ENCODE measurements at places on chromosomes 6 and 20.

GRCh38 chr6:26158581-26159356 lies 71.5 kb downstream of the HFE start:
- no peak for DNase-seq

DNA sequence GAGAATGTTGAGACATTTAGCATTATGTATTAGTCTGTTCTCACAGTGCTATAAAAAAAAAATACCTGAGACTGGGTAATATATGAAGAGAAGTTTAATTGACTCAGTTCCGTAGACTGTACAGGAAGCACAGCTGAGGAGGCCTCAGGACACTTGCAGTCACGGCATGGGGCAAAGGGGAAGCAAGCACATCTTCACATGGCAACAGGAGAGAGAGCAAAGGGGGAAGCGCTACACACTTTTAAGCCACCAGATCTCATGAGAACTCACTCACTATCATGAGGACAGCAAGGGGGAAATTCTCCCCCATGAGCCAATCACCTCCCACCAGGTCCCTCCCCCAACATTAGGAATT lies 26.8 kb upstream of the TFAP2A start:
- DNase-seq: no peak

DNA sequence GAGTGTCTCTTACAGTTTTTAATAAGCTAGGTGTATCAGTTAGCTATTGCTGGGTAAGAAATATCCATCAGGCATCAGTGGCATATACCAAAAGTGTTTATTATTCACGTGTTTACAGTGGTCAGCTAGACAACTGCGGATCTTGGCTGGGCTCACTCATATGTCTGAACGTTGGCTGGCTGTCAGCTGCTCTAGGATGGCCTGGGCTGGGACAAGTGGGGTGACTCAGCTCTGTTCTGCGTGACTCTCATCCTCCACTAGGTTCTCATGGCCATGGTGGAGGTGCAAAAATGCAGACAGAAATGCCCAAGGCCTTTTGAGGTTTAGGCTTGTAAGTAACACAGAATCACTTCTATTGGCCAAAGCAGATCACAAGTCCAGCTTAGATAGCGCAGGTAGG lies 22.0 kb downstream of the ZNF341 start:
- no peak for DNase-seq

DNA sequence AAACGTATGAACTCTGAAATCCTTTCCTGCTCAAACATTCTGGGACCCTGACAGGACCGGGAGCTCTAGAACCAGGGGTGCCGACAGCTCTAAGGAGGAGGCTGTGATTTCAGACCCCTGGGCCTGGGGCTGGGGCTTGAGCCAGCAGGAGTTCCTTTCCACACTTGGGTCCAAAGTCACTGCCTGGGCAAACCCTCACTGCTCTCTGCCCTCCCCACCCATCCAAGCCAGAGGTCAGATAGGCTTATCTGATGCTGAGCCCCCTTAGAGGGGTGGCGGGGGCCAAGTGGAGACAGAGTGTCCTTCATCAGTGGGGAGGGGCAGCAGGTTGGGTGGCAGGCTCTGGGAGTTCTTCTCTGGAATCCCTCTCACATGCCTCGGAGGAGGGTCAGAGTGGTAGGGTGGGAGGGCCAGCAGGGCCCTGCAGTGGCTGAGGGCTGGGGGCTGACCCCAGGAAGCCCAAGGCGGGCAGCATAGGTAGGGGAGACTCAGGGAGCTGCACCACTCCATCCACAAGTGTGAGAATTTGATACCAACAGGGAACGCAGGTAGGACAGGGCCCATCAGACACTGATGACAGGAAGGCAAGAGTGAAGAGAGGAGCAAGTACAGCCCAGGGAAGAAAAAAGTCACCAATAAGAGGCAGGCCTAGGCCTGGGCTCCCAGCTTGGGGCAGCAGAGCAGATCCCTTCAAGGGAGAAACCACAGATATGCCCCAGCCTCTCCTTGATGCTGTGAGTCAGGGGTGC lies 121.0 kb downstream of the MRPL14 start:
- no peak for DNase-seq

GRCh38 chr6:96657344-96657743 lies 94.4 kb downstream of the FHL5 start:
- DNase-seq: no peak
